CD4-positive, alpha-beta T cell treated with Interleukin-1 beta for 1 hour (primary cell): ENCODE measurements at places on chromosomes 7 and 10.

GRCh38 chr7:120792861-120793130, 65.1 kb downstream of the TSPAN12 start:
- no peak for DNase-seq

- DNase-seq: no peak
These were observed 123.6 kb downstream of the ATXN7L1 start for GRCh38 chr7:105752671-105753275.

- DNase-seq: no peak
These were observed 34.7 kb downstream of the WAPL start for GRCh38 chr10:86486856-86487255.

DNA sequence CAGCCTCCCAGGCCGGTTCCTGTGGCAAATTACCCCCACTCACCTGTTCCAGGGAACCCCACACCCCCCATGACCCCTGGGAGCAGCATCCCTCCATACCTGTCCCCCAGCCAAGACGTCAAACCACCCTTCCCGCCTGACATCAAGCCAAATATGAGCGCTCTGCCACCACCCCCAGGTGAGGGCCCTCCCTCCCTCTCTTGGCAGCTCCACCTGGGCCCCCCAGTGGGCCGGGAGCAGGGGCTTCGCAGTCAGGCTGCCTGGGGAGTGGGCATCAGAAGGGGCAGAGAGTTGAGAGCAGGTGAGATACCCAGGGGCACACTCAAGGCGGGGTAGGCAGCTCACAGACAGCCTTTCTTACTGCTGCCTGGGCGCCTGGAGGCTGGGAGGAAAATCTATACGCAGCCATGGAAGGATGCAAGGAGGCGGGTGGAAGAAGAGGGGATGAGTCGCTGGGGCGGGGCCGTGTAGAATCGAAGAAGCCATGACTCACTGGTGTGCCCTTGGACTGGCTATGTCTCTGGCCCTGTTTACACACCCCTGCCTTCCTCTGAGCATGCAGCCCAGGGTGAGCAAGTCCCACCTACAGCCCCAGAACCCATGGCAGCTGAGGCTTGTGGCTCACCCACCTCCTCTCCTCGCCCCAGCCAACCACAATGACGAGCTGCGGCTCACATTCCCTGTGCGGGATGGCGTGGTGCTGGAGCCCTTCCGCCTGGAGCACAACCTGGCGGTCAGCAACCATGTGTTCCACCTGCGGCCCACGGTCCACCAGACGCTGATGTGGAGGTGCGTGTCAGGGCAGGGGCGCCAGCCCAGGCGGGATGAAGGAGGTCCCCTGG, 48.6 kb upstream of the PPIF start:
- DNase-seq: peak; percentile 72

- DNase-seq: no peak
These were observed 75.9 kb downstream of the OAT start for GRCh38 chr10:124342821-124343170.

DNA sequence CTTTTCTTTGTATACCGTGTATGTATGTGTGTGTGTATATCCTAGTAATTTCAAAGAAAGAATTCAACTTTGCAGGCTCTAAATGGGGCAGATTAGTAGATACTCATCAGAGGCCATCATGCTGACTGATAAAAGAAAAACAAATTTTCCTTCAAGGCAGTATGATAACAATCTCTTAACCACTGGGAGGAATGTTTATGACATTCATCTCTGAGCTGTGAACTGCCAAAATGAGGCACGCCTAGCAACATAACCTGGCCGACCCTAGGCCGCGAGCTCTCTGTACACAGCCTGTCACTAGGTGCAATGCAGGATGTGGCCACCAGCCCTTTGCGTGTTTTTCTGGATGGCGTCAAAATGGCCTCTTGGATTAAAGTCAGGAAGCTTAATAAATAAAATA, 343.7 kb upstream of the GALNT17 start:
- DNase-seq: peak; percentile 63

- no peak for DNase-seq
These were observed 20.0 kb downstream of the JAZF1 start for GRCh38 chr7:28160551-28160991.

DNA sequence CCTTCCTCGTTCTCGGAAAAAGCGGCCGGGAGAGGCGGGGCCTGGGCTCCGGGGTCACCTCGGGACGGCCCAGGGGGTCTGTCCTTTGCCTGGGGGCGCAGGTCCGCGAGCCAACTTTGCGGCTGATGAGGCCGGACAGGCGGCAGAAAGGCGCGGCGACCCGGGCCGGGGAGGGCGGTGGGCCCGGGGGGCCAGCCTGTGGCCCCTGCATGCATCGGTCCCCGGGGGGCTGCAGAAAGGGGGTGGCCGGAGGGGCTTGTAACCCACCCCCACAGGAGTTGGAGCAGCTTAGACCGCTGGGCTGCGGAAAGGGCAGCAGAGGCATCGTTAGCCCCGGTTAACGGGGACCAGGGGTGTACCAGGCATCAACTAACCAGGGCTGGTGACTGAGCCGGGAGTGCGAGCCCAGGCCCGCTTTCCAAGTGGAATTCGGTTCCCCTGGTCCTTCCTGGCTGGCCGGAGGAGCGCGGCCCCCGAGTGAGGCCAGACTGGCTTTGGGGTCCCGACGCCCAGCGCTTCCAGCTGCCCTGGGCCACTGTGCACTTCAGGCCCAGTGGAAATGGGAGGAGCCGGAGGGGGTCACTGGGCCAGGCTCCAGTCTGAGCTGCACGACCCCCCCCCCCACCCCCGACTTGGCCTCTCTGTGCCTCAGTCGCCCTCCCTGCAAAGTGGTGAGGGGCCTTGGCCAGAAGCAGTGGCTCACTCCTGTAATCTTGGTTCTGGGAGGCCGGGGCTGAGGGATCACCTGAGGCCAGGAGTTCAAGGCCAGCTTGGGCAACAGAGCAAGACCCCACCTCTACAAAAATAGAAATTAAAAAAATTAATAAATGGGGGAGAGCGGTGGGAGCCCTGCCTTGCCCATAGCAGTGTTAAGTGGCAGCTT, 919 bp downstream of the SLC29A4 start:
- no peak for DNase-seq

- no peak for DNase-seq
These were observed 83.9 kb downstream of the TCF7L2 start for GRCh38 chr10:113033991-113034390.

DNA sequence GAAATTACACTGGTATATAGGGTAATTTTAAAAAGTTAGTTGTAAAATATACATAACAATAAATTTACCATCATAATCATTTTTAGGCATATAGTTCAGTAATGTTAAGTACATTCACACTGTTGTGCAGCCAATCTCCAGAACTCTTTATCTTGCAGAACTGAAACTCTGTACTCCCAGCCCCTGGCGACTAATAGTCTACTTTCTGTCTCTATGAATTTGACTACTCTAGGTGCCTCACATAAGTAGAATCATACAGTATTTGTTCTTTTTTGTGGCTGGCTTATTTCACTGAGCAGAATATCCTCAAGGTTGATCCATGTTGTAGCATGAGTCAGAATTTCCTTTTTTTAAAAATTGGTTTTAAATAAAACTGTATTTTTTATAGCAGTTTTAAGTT, 41.4 kb downstream of the NRF1 start:
- no peak for DNase-seq

- peak; percentile 78 for DNase-seq
These were observed 1.7 kb downstream of the KLF6 start for GRCh38 chr10:3783316-3783681.

GRCh38 chr7:44283381-44284211, 41.8 kb downstream of the CAMK2B start:
- no peak for DNase-seq

GRCh38 chr7:117997862-117998825, 124.9 kb upstream of the CTTNBP2 start:
- DNase-seq: no peak

GRCh38 chr7:1715331-1715625, 45.2 kb downstream of the ELFN1 start:
- DNase-seq: no peak

DNA sequence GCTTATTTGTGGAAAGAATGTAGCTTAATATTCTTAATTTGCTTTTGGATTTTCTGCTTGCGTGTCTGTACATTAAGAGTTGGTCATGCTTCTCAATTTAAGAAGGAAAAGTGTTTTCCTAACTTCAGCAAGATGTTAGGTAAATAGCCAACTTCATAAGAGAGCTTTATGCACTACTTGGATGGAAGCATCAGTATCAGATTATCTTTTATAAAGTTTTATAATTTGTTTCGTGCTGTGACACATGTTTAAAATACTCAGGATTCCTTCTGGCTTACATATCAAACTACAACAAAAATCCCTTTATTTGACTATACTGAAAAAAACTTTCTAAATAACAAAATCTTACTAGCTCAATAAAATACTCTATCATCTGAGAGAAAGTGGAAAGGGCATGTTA, 34.8 kb upstream of the AGR2 start:
- DNase-seq: no peak
